Mesendoderm (in vitro differentiated cells): ENCODE measurements at places on chromosomes 7 and 10.

DNA sequence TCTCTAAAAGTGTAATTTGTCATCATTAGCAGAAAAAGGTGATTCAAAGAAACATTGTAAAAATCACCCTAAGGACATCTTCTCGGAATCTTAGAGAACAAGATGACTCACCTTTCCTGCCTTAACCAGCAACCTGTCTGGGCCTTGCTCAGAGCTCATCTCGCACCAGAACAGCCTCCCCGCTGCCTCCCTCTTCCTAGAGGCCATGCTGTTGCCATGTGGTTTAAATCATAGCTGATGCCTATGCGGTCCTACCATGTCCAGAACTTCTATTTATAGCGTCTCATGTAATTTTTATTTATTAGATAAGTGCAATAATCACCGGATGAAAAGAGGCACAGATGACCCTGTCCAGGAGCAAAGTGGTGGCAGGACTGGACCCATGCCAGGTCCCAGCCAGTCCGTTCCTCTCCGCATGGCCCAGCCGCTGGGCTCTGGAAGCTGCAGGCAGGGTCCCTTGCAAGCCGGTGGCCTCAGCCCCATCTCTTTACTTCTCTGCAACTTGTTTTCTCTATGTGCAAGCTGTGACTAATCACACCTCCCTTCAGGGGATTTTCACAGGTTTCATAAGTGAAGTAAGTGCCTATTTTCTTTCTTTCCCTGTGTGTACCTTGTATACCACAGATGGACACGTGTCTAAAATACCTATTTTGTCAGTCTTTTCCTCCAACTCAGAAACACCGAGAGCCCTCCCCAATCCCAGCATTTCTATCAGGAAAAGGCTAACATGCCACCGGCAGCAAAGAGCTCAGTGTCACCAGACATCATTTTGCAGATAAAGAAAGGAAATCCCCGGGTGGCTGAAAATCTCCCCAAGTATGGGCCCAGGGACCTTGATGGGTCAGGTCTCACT, 27.1 kb downstream of the KLF6 start:
- no peaks in the 10 kb centered on the region for H3K27me3 ChIP-seq
- H3K4me1 ChIP-seq, result peaks cover 2% of the 10 kb centered on the region
- H3K27ac ChIP-seq, result no peak overlapping the region
- H3K36me3 ChIP-seq, result no peaks in the 10 kb centered on the region
- H3K4me3 ChIP-seq, result no peak overlapping the region

- no peak overlapping the region for H3K27ac ChIP-seq
- H3K4me1 ChIP-seq, result no peaks in the 10 kb centered on the region
- DNase-seq, result no peak
- H3K36me3 ChIP-seq, result no peaks in the 10 kb centered on the region
Observed at GRCh38 chr10:103078676-103079075, 114.4 kb downstream of the NT5C2 start.

DNA sequence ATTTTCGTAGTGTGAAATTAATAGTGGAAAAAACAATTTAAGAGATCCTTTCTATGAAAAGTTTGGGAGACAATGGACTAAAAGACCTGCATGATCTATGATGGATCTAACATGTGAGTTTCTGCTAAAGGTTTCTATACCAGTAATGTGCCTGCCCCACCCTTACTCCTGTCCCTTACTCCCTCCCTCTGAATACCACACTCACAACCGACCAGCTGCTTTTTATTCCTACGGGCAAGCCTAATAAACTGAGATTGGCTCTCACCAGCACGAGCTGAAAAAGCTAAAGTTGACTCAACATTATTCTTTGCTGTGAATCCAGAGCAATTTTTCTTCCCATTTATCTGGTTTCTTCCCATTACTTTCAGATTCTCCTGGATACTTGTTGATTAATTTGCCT, 17.8 kb upstream of the REEP3 start:
- H3K4me1 ChIP-seq, result peaks cover 12% of the 10 kb centered on the region
- no peak for DNase-seq
- H3K27ac ChIP-seq, result no peak overlapping the region
- no peaks in the 10 kb centered on the region for H3K27me3 ChIP-seq
- no peak overlapping the region for H3K4me3 ChIP-seq

DNA sequence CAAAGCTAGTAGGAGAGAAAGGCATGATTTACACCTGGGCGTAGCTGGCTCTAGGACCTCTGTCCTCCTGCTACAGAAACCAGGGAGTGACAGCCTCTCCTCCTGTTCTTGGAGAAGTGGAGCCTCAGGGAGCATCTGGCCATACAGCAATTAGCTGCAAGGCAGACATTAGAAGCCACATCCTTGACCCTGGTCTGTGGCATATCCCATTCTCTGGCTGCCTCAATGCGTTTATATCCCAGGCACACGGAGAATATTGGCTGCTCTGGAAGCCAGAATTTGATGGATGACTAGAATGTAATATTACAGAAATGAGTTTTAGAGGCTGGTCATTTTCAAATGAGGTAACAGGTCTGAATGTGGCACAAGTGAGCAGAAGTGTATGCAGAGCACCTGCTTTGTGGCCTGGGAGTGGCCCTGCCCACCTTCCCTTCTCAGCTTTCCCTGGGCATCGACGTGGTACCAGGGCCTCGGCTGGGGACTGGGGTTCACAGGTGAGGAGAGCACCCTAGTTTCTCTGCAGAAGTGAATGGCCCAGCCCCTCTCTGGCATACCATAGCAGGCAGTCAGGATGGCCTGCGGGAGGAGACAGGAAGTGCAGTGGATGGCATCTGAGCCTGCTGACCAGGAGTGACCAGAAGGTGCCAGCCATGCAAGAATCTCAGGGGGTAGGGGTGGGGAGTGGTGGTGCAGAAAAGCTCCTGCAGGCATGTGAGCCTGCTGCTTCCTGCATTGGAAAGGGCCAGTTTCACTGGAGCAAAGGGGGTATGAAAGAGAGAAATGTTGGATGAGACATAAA, 367.2 kb upstream of the ZNF32 start:
- no peak for DNase-seq
- no peak overlapping the region for H3K27ac ChIP-seq
- H3K27me3 ChIP-seq, result no peaks in the 10 kb centered on the region
- H3K4me1 ChIP-seq, result peaks cover 2% of the 10 kb centered on the region
- H3K4me3 ChIP-seq, result no peak overlapping the region
- H3K36me3 ChIP-seq, result no peaks in the 10 kb centered on the region

GRCh38 chr10:7285522-7286322, 125.1 kb downstream of the SFMBT2 start:
- DNase-seq, result no peak
- no peak overlapping the region for H3K4me3 ChIP-seq
- no peaks in the 10 kb centered on the region for H3K27me3 ChIP-seq
- H3K27ac ChIP-seq, result no peak overlapping the region

- H3K36me3 ChIP-seq, result no peaks in the 10 kb centered on the region
- no peaks in the 10 kb centered on the region for H3K4me1 ChIP-seq
- H3K27me3 ChIP-seq, result no peaks in the 10 kb centered on the region
Observed at GRCh38 chr7:38451840-38452239, 178.4 kb upstream of the TARP start.

GRCh38 chr10:127736222-127736914, 617 bp upstream of the FOXI2 start:
- no peak for DNase-seq
- H3K4me1 ChIP-seq, result no peaks in the 10 kb centered on the region
- H3K27ac ChIP-seq, result no peak overlapping the region
- H3K36me3 ChIP-seq, result no peaks in the 10 kb centered on the region
- H3K4me3 ChIP-seq, result no peak overlapping the region
- H3K27me3 ChIP-seq, result peaks cover 58% of the 10 kb centered on the region

GRCh38 chr7:134212576-134213546, 85.7 kb downstream of the LRGUK start:
- H3K4me3 ChIP-seq, result no peak overlapping the region
- no peaks in the 10 kb centered on the region for H3K27me3 ChIP-seq
- DNase-seq, result no peak
- no peak overlapping the region for H3K27ac ChIP-seq
- no peaks in the 10 kb centered on the region for H3K4me1 ChIP-seq

GRCh38 chr7:23228412-23228811, 18.2 kb upstream of the GPNMB start:
- H3K27me3 ChIP-seq, result no peaks in the 10 kb centered on the region
- H3K36me3 ChIP-seq, result no peaks in the 10 kb centered on the region
- no peak overlapping the region for H3K27ac ChIP-seq
- H3K4me3 ChIP-seq, result no peak overlapping the region
- no peak for DNase-seq

DNA sequence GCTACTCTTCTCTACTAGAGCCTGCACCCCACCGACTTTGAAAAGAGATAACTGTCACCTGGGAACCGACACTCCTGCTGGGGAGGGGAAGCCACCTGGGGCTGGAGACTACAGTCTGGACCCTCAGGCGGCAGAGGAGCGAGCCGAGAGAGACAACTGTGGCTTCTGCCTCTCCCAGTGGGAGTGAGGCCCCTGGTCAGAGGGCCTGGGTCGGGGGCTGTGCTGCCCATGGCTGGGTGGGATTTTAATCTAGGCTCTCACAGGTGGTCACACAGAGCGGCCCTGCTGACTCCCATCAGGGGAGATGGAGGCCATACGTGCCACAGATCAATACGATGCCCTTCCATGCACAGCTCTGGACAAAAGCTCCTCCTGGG, 372.1 kb downstream of the DNAJB6 start:
- H3K4me3 ChIP-seq, result no peak overlapping the region
- no peak overlapping the region for H3K27ac ChIP-seq
- no peaks in the 10 kb centered on the region for H3K4me1 ChIP-seq
- H3K27me3 ChIP-seq, result no peaks in the 10 kb centered on the region

- no peaks in the 10 kb centered on the region for H3K4me1 ChIP-seq
- no peaks in the 10 kb centered on the region for H3K27me3 ChIP-seq
- no peaks in the 10 kb centered on the region for H3K36me3 ChIP-seq
- H3K27ac ChIP-seq, result no peak overlapping the region
- DNase-seq, result peak; percentile 68
- H3K4me3 ChIP-seq, result no peak overlapping the region
Observed at GRCh38 chr10:106284802-106285587, 879.5 kb downstream of the SORCS1 start.

GRCh38 chr10:118582511-118582910, 12.9 kb downstream of the PRLHR start:
- H3K36me3 ChIP-seq, result no peaks in the 10 kb centered on the region
- H3K4me1 ChIP-seq, result no peaks in the 10 kb centered on the region
- H3K27me3 ChIP-seq, result no peaks in the 10 kb centered on the region
- H3K4me3 ChIP-seq, result no peak overlapping the region
- H3K27ac ChIP-seq, result no peak overlapping the region

- H3K4me3 ChIP-seq, result no peak overlapping the region
- DNase-seq, result peak; percentile 80
- no peaks in the 10 kb centered on the region for H3K27me3 ChIP-seq
- H3K4me1 ChIP-seq, result peaks cover 4% of the 10 kb centered on the region
- H3K27ac ChIP-seq, result no peak overlapping the region
Observed at GRCh38 chr7:91310830-91311460, 46.7 kb downstream of the FZD1 start.

DNA sequence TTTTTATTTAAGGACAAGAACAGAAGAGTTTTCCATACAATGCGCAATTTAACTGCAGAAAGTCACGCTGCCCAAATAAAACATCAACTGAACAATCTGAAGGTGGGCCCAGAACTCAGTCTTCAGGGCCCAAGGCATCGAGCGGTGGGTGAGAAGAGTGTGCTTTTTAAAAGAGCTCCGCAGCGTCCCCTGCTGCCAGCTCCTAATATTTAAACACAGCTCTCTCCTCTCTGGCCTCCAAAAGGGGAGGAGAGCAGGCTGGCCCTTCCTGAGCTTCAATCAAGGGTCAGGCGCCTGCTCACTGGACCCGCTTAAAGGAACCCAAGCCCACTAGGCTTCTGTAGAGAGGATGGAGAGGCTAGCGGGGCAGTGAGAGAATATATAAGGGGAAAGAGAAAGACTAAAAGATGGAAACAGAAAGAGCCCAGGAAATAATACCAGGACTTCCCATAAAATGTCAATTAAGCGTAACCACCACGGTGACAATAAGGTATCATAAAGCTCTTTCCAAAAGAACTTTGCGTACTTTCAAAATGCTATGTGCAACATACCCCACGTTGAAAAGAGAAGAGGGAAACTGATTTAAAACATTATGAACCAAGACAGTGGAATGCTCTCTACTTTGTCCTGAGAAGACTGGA, 2.8 kb downstream of the FAM53B start:
- no peaks in the 10 kb centered on the region for H3K27me3 ChIP-seq
- no peaks in the 10 kb centered on the region for H3K36me3 ChIP-seq
- peaks cover 28% of the 10 kb centered on the region for H3K4me1 ChIP-seq

DNA sequence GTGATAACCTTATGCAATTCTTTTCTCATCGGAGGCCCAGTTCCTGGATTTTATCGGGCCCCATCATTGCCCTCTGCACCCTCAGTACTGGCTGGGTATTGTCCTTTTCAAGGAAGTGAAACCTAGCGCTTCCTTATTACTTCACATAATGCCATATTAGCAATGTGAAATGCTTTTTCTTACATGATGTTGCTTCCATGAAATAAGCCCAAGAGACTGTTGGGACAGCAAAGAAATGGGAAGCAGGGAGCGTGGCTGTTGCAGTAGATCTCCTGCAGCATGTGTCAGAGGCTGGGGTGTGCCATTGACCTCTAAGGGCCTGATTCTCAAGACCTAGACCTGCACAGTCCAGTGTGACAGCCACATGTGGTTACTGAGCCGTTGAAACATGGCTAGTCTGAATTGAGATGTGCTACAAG, 8.1 kb downstream of the CHN2 start:
- H3K36me3 ChIP-seq, result no peaks in the 10 kb centered on the region
- no peaks in the 10 kb centered on the region for H3K27me3 ChIP-seq
- no peak for DNase-seq
- peaks cover 2% of the 10 kb centered on the region for H3K4me1 ChIP-seq
- no peak overlapping the region for H3K27ac ChIP-seq
- no peak overlapping the region for H3K4me3 ChIP-seq

DNA sequence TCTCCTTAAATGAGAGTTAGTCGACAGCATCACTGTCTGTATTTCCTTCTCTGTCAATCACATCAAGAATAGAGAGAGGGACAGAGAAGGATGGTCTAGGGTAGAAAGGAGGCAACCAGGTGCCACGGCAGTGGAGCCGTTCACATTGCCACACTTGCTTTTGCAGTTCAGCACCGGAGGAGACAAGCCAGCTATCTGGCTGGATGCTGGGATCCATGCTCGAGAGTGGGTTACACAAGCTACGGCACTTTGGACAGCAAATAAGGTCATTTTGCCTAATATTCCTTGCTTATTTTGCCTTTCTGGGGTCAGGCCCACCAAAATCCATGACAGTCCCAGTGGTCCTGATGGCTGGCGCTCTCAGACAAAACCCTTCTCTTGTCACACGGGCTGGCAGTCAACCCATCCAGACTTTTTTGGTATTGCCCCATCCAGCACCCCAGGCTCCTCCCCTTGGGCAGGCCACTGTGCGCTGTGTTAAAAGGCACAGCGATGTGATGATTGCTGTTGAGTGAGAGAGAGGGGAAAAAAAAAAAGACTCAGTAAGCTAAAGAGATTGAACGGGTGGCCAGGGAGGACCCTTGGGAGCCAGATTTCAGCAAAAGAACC, 8.4 kb downstream of the CPA2 start:
- H3K27ac ChIP-seq, result no peak overlapping the region
- peak; percentile 40 for DNase-seq
- H3K27me3 ChIP-seq, result no peaks in the 10 kb centered on the region
- H3K36me3 ChIP-seq, result no peaks in the 10 kb centered on the region
- H3K4me3 ChIP-seq, result no peak overlapping the region

- H3K4me3 ChIP-seq, result no peak overlapping the region
- H3K27me3 ChIP-seq, result no peaks in the 10 kb centered on the region
- no peaks in the 10 kb centered on the region for H3K4me1 ChIP-seq
- no peak overlapping the region for H3K27ac ChIP-seq
Observed at GRCh38 chr10:49152663-49153062, 18.8 kb upstream of the FAM170B start.

GRCh38 chr7:74283858-74284447, 5.3 kb upstream of the CLIP2 start:
- no peaks in the 10 kb centered on the region for H3K36me3 ChIP-seq
- H3K4me3 ChIP-seq, result no peak overlapping the region
- DNase-seq, result no peak
- H3K27ac ChIP-seq, result no peak overlapping the region
- H3K27me3 ChIP-seq, result no peaks in the 10 kb centered on the region
